ENCODE measurements at places on chromosomes 3 and 15. TPM values are rescaled to one million over a fixed set of nuclear protein-coding genes. Genes with fewer than 3 reads are reported as not detected.

The SMCO1 gene
- not detected for total RNA-seq

The KCNH8 gene
- total RNA-seq: 2.8 TPM

DNA sequence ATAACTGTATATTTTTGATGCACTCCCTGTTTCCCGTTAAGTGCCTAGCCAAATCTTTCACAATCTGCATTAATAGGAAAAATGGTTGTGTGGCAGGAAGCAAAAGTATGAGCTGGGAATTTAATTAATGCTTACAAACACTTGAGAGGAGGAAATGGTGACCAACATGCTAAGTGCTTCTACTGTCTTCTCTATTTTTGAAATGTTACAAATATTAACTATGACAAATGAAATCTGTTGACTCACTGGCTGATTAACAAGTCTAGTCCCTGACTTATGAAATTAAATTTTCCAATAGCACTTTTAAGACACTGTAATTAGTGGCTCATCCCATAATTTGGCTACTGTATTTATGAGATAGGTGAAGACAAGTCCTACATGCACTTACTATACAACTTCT is 446.9 kb upstream of the DPPA4 start:
- no peak overlapping the region for H3K27ac ChIP-seq
- H3K36me3 ChIP-seq: no peaks in the 10 kb centered on the region
- no peak overlapping the region for H3K4me3 ChIP-seq
- H3K27me3 ChIP-seq: no peaks in the 10 kb centered on the region

DNA sequence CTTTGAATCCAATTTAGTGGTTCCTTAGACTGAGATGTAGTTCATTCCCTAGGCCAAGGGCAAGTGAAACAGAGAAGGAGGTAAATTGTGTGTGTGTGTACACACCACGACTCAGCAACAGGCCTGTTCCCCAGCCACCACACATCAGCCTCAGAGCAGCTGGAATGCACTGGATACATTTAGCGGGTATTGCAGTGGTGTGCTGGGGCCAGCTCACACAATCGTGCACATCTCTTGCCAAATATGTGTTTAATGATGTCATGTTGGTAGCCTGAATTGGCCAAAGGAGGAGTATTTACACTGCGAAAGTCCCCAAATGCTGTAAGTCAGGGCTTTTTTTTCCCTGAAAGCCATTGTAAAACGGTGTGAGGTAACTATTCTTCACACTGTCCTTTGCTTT is 82.3 kb downstream of the RBPMS2 start:
- peaks cover 29% of the 10 kb centered on the region for H3K36me3 ChIP-seq
- no peaks in the 10 kb centered on the region for H3K27me3 ChIP-seq
- no peak overlapping the region for H3K4me3 ChIP-seq
- H3K27ac ChIP-seq: peak overlapping the region; percentile 74

DNA sequence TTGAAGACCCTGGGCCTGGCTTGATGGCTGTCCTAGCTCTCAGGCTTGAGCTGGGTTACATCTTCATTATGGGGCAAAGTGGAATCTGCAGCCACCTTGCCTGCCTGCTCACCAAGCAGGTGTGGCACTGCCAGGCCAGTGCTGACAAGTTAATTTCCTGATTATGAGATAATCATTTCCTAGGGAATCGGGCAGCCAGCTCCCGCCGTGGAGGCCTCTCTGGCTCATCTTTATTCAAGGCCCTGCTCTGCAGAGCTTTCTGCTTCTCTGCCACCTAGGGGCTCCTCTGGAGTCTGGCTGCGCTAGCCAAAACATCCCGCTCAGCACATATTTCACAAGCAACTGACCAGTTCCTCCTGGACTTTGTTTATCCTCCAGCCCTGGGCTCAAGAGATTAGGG is 9.9 kb downstream of the LOXL1 start:
- H3K4me1 ChIP-seq: peaks cover 32% of the 10 kb centered on the region
- no peak overlapping the region for H3K4me3 ChIP-seq
- no peak overlapping the region for H3K27ac ChIP-seq
- no peak for DNase-seq

DNA sequence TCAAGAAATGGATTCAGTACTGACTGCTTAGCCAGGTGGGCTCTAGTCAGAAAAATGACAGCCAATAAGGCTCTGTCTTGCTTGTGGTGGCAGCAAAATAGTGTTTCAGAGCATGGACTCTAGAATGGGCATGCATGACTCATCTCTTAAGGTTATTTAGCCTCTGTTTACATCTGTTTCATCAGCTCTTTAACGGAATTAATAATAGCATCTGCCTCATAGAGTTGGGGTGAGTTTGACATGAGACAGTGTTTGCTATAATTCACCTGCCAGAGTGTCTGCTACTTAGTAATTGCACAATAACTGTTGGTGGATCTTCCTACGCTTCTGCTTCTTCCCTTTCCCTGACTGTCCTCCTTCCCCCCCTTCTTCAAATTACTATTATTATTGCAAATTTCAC is 350.4 kb upstream of the SEMA6D start:
- H3K27ac ChIP-seq: no peak overlapping the region
- no peak overlapping the region for H3K4me3 ChIP-seq
- no peaks in the 10 kb centered on the region for H3K36me3 ChIP-seq
- no peak for DNase-seq
- H3K27me3 ChIP-seq: no peaks in the 10 kb centered on the region

DNA sequence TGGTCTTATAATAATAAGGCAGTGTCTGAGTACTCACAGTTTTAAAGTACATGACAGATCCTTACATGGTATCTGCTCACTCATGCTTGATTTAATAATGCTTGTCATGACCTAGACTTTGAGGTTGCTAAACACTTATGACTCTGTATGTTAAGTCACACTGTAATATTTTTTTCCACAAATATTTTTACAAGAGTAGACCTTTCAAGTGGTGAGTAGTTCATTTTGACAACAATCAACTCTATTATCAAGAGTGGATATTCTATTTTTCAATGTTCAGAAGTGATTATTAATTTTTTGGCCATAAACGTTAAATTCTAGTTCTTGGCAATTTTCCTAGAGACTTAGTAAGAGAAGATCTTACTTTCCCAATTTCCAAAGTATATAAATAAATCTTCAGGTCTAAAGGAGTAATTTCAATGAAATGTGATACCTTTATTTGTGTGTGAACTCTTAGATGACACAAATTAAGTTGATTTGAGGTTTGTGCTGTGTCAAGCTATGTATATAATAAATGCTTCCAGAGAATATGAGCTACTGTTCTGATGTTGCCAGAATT is 104.5 kb downstream of the NLGN1 start:
- H3K36me3 ChIP-seq: no peaks in the 10 kb centered on the region
- DNase-seq: no peak
- H3K27ac ChIP-seq: no peak overlapping the region
- H3K4me1 ChIP-seq: no peaks in the 10 kb centered on the region

GRCh38 chr3:135135445-135135844 is 340.4 kb downstream of the EPHB1 start:
- H3K27me3 ChIP-seq: no peaks in the 10 kb centered on the region
- no peaks in the 10 kb centered on the region for H3K4me1 ChIP-seq
- no peak for DNase-seq
- H3K4me3 ChIP-seq: no peak overlapping the region

- H3K27me3 ChIP-seq: no peaks in the 10 kb centered on the region
- H3K4me3 ChIP-seq: no peak overlapping the region
- no peak for DNase-seq
- H3K27ac ChIP-seq: no peak overlapping the region
- no peaks in the 10 kb centered on the region for H3K36me3 ChIP-seq
Measured at GRCh38 chr3:117820658-117821299, 1111.2 kb downstream of the TUSC7 start.

- H3K27ac ChIP-seq: peak overlapping the region; percentile 61
- no peaks in the 10 kb centered on the region for H3K27me3 ChIP-seq
- no peak overlapping the region for H3K4me3 ChIP-seq
- DNase-seq: no peak
- peaks cover 67% of the 10 kb centered on the region for H3K4me1 ChIP-seq
Measured at GRCh38 chr3:15606434-15606891, 4.9 kb downstream of the BTD start.

Measured in stomach (tissue), 19 donors.